Stimulated activated CD4-positive, alpha-beta T cell treated with anti-CD3 and anti-CD28 coated beads, TNF-alpha, amount 100 ng/mL, for 24 hours (primary cell): ENCODE measurements at places on chromosomes 5 and 9.

GRCh38 chr5:106392766-106393165 lies 1278.0 kb downstream of the EFNA5 start:
- DNase-seq = no peak

DNA sequence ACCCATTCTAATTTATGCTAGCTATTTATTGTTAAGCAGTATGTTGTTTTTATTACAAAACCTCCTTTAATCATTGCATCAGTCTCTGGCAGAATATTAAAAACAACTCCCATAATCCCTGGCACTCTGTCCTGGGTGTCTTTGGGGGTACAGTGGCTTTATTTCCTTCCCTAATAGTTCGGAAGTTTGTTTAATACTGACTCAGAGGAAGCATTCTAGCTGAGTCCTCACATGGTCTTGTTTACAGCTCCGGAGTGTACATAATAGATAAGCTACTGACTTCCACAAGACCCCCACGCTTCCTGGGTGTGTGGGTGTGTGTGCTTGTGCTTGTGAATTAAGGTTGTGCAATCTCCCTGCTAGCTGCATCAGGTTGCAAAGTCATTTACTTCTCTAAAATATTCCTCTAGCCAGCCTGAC lies 149.8 kb upstream of the CDKN2B start:
- no peak for DNase-seq

- no peak for DNase-seq
Observed at GRCh38 chr9:94097788-94098414, 13.6 kb downstream of the PTPDC1 start.

DNA sequence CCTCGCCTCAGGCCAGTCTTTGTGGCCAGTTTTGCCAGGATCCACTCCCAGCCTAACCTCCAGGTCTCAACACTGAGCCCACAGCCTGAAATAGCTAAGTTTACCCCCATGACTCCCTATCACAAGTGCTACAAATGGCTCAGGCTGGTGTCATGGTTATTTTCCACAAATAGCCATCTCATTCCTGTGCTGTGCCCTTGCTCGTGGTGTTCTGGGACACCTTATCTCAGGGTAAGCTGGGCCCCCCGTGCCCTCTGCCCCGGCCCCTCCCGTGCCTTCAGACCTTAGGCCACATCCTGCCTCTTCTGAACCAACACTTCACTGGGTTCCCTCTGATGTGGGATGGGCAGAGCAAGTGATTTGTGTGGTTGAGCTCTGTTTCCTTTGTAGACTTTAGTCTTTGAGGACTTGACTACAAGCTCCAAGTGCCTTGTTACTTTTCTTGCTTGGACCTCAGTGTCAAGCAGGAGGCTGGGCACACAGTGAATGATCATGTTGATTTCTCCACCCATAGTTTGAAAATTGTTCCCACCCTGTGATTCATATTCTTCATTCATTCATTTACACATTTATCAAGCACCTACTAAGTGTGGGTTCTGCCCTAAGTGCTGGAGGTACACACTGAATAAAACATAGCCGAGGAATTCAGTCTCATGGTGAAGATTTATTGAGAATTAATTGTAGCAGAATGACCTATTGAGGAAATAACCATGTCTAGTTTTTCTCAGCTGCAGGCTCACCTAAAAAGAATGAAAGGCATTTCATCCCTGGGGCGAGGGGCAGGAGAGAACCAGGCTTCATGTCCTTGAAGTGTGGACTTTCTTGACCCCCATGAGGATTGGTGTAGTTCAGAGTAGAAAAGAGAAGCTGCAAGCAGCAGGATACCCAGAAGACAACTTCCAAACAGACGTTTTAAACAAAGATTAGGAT lies 84.5 kb upstream of the CTNNA1 start:
- no peak for DNase-seq

GRCh38 chr9:136053757-136054142 lies 41.3 kb downstream of the NACC2 start:
- DNase-seq = no peak

DNA sequence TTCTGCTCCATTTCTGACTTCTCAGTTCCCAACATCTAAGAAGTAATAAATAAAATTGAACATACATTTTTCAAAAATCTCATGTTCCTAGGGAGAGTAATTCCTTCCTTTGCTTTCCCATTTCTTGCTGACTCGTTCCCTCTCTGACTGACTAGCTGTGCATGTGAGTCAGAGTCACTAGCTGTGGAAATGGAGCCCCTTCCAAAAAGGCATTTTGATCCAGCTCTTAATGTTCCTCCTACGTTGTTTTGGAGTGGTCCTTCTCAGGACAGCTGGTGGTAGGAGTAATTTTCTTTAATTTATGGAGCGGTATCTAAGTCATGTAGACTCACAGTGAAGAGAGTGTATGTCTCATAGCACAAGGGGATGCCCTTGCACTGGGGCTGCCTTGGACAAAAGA lies 460.2 kb downstream of the GADD45G start:
- no peak for DNase-seq

DNA sequence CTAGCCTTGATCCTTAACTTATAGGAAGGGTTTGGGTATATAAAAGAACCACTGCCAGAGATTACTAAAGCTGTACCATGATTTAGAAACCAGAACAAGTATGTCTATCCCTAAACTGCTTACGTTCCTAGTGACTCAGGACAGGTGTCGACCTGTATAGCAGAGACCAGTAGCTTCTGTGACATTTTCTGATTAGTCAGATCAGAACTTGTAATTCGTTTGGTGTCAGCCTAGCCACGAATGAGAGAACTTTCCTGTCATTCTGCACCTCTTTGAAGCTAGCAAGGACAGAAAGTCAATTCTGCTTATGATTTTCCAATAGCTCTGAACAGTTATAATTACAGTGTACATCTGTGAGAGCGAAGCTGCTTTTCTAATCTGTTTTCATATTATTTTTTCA lies 39.5 kb downstream of the PRKACG start:
- DNase-seq = no peak

- no peak for DNase-seq
Observed at GRCh38 chr5:54361691-54362411, 51.5 kb upstream of the ARL15 start.

DNA sequence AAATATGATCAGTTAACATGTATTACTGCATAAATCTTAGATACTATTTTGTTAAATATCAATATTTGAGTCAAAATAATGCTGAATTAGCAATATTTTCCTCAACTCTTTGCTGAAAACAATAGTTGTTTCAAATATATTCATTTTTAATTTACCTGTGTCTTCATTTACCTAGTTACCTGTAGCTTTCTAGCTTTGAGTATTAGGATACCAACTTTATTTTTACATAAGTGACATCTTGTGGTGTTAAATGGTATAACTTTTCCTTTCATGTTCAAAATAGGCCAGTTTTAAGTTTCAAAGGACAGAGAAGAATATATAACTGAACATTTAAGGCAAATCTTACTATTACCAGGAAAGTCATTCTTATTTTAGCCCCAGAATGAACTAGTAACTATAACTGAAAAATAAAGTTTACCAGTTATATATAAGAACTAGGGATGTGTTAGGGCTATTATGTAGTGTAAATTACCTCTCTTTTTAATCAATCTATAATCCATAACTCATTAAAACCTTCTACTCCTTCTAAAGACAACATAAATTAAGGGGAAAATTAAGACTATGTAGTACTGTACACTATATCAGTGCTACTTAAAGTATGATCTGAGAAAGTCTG lies 25.3 kb downstream of the AP3B1 start:
- DNase-seq = no peak

DNA sequence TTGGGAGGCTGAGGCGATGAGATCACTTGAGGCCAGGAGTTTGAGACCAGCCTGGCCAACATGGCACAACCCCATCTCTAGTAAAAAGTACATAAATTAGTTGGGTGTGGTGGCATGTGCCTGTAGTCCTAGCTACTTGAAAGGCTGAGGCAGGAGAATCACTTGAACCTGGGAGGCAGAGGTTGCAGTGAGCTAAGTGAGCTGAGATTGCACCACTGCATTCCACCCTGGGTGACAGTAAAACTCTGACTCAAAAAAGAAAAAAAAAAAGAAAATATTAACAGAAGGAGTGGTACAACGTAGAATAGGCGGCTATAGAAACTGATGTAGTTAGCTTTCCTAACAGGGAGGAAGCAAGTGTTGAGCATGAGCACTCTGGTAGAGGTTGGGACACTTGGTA lies 59.9 kb downstream of the PBX3 start:
- no peak for DNase-seq

DNA sequence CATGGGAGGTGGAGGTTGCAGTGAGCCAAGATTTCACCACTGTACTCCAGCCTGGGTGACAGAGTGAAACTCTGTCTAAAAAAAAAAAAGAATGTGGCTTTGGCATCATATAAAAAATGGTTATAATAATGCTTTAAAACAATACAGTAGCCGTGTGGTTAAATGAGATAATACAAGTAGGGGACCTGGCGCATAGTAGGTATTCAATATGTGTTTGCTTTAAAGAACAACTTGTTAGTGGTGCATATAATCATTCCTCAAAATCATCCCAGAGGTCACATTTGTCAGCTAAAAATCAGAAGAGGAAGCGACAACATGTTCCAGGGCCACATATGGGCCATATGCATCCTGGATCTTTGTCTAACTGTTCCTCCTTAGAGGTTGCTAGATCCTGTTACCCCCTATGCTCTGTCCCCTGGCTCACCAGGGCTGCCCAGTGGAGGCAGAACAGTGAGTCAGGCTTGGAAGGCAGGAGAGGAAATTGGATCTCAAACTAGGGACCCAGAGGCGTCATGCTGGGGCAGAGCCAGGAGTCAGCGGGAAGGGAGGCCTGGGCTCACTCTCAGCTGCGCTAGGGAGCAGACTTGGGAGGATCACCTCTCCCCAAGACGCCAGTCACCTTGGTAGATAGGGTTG lies 27.7 kb downstream of the LHX6 start:
- DNase-seq = no peak
